ENCODE measurements at places on chromosomes 5 and 9.

GRCh38 chr5:17916446-17916845 lies 282.2 kb downstream of the TAF11L14 start:
- DNase-seq: no peak

GRCh38 chr5:135189024-135189423 lies 155.0 kb upstream of the PITX1 start:
- no peak for DNase-seq

DNA sequence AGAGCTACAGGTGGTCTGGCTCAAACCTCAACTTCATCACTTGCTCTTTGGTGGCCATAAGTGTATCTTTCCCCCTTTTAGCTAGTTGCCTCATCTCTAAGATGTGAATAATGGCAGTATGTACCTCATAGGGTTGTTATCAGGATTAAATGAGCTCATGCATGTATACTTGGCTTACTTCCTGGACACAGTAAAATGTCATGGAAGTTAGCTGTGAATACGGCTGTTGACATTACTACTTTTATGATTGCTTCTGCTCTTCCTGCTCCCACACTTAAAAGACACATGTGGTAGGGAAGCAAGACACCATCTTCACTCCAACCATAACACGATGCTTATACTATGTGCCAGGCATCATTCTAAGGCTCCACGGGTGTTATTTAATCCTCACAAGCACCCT lies 114.5 kb upstream of the GPR151 start:
- DNase-seq: peak; percentile 33

DNA sequence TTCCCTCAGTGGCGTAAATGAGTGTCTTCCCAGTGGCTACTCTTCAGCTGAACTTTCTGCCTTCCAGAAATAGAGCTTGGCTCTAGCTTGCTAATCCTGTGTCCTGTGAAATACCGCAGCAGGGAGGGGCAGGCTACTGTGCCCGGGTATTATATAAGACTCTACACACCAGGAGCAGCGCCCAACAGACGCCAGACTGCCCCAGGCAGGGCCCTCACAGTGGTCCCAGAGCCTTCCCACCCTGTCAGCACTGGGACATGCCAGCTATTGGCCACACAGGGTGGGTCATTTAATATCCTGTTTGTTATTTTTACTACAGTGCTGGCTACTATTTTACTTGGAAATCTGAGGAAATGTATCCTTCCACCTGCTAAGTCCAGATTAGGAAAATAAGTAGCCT lies 121.0 kb downstream of the FEM1C start:
- no peak for DNase-seq

DNA sequence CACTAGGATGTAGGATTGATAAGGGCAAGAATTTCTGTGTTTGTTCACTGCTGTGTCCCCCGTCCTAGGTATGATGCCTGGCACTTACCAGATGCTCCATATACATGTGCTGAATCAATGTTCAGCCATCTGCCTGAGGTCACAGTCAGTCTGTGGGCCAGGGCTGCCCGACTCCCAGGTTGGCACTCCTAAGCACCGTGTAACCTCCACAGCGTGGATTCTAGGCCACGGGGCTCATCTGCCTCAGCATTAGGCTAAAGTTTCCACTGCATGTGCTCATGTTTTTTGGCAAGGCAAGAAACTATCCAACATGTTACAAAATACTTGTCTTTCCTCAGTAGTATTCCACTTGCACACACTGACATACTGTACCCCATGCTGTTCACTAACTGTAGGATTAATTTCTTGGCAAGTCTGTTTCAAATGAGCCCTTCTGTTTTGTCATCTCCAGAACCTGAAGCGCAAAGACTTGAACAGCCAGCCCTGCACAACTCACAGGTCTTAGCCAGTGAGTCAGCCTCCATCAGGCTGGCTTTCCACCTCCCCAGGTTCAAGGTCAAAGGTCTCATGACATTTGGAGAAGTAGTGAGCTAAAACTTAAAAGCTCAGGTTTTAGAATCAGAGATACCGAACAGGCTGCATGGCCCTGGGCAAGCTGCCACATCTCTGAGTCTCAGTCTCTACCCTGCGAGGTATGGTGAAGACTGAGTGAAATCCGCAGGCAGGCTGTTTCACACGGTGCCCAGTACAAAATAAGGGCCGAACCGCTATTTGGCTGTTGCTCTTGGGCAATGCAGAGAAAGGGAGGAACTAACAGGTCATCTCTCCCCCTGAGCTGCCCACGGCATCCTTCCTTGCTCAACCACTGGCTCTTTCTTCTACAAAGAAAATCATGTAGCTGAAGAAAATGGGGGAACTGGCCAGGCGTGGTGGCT lies 7.2 kb downstream of the TOR1A start:
- DNase-seq: no peak

DNA sequence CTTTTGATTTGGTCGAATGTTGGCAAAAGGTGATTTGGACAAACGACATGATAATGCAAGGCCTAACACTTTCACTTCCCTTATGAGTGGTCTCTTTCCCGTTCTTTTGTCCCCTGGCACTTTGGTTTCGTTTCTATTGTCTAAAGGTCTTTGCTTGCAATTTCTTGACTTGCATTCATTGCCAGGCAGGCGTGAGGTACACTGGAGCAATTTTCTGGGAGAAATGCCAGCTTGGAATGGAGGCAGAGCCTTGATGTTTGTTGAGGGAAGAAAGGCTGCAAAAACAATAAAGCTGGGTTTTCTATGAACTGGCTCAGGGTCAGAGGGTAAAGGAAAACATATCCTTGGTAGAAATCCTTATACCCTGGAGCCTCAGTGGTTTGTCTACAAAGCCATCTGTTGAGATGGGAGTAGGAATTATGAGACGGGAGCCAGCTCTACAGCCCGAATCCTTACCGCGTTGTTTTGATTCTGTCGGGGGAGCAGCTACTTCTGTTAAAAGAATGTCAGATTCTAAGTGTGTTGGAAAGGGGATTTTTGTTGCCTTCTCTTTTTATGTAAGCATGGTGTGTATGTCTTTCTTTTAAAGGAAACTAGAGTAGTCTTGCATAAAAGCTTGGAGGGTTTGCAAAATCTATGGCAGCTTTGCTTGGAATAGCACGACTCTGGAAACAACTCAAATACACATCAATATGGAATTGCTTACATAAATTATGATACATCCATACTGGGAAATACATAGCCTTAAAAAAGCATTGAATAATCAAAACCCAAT lies 158.9 kb downstream of the RMI1 start:
- peak; percentile 75 for DNase-seq

DNA sequence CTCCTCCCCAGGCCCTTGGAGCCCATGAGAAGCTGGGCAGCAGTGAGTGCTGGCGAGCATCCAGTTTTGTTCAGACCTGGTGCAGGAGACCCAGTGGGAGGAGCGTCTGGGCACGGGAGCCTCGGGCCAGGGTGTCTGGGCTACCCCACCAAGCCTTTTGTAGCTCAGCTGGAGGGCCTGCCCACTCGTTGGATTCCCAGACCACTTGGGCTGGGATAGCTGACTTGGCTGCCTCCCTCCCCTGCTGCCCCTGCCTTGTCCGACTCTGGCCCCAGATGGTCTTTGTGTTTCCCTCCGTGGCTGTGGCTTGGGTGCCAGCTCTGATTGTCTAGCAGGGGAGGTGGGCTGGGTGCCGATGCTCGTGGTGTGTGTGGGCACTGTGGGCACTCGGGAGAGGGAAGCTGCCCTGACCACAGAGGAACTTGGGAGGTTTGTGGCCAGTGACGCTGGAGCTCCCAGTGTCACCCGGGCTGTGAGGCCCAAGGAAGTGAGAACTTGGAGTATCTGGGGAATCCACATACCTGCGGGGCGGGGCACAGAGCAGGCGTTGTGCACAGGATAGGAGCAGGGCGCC lies 47.3 kb downstream of the WNK2 start:
- DNase-seq: no peak

- no peak for DNase-seq
These were observed 548 bp downstream of the CEP120 start for GRCh38 chr5:123422433-123423277.

- DNase-seq: no peak
These were observed 50.2 kb downstream of the SMC2 start for GRCh38 chr9:104144336-104144735.

GRCh38 chr9:83312537-83312936 lies 225.7 kb downstream of the FRMD3 start:
- DNase-seq: no peak

GRCh38 chr9:16974436-16974835 lies 104.0 kb upstream of the BNC2 start:
- no peak for DNase-seq

- no peak for DNase-seq
These were observed 81.4 kb downstream of the SHC3 start for GRCh38 chr9:89097219-89097618.

DNA sequence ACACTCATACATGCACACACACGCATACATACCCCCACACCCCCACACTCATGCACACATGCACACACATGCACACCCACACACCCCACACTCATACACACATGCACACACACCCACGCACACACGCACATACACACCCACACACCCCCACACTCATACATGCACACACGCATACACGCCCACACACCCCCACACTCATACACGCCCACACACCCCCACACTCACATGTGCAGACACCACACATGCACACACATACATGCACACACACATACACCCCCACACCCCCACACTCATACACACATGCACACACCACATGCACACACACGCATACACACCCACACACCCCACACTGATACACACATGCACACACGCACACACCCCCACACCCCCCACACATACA lies 118.3 kb downstream of the COL5A1 start:
- DNase-seq: no peak

DNA sequence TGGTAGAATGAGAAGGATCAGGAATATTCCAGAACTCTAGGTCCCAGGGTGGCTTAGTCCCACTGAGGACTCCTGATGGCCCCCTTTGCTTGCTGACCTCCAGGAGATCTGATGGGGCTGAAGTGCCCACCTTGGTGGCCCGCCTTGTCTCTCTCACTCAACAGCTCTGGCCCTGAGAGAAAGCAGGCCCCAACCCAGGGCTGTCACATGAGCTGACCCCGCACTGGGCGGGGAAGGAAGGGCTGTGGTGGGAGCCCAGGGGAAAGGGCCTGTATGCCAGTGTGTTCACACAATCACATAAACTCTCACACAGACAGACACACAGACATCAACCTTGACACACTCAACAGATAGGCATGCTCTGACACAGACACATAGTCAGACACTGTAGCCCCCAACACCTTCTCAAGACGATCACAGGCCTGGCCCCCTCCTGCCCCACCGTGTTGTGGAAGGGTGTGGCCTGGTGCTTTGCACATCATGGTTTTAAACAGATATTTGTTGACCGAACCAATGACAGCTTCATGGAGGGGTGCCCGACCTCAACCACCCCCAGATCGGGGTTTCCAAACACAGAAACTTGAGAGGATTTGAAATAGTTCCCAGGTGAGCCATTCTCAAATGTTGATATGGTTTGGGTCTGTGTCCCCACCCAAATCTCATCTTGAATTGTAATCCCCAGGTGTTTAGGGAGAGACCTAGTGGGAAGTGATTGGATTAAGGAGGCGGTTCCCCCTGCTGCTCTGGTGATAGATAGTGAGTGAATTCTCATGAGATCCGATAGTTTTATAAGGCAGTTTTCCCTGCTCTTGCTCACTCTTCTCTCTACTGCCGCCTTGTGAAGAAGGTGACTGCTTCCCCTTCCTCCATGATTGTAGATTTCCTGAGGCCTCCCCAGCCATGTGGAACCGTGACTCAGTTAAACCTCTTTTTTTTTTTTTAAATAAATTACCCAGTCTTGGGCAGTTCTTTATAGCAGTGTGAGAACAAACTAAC lies 48.5 kb upstream of the HAND1 start:
- DNase-seq: no peak

- DNase-seq: no peak
These were observed 1640.3 kb upstream of the C9orf72 start for GRCh38 chr9:29213417-29214153.

DNA sequence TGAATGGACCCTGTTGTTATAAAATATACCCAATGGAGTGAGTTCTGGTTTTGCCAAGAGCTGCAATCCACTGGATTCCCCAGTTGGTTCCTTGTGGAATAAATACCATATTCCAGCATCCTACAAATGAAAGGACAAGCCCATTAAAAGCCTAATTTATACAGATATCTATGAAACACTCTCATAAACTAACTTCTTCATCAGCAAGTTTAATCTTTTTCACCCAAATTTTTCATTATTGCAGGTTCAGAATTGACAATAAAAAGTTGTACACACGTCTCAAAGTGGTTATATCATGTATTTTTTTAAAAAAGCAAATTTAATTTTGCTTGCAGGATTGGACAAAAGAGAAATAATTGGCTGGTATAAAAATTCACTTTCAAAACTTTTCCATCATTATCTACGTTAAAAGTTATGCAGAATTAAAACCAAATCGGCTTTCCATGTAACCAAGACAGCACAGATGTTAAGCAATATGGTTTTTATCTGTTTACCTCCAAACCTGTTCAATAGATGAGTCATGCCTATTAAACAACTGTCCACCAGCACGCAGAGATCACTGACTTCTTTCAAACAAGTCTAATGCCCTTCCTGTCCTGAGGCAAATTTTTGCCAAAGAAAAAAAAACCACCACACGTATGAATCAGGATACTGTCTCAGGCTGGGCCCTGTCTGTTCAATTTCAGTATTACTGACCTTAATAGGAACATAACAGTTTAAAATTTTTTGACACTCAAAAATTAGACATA lies 42.5 kb downstream of the CEMIP2 start:
- DNase-seq: peak; percentile 96

- DNase-seq: no peak
These were observed 108.1 kb upstream of the IL6ST start for GRCh38 chr5:56102889-56103288.

DNA sequence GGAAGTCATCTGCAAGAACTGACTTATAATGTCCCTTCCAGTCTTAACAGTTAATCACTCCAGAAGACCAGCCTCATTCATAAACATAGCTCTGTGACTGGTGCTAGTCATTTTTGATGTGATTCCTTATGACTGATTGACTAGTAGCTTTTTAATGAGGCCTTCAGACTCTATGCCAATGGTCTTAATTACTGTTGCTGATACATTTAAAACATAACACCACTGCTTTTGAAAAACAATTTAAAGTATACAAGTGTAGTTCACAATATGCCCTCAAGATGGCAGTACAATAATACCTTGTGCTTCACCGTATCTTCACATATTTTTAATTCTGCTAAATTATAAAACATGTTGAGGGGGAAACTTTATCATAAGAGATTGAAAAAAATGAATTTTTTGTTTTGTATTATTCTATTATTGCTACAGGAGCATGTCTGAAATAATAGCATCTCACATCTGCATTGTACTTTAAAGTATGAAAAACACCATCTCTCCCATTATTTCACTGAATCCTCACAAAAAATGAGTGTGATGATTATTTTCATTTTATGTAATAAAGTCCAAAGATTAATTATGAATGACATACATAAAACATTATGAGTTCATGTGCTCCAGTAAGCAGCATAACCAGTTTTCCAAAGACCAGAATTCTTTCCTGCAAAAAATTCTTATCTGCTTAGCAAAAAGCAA lies 55.2 kb upstream of the SHISAL2B start:
- no peak for DNase-seq

GRCh38 chr9:98811051-98811650 lies 3.7 kb downstream of the GALNT12 start:
- DNase-seq: no peak

GRCh38 chr5:38104497-38105230 lies 153.7 kb upstream of the EGFLAM start:
- DNase-seq: no peak

- DNase-seq: no peak
These were observed 554.0 kb upstream of the ARRDC3 start for GRCh38 chr5:91937121-91937520.

GRCh38 chr5:66896171-66896570 lies 300.0 kb downstream of the MAST4 start:
- no peak for DNase-seq

All from LNCaP clone FGC (cell line).